ENCODE measurements at places on chromosomes 2 and 18. TPM values are rescaled to one million over a fixed set of nuclear protein-coding genes. Genes with fewer than 3 reads are reported as not detected.

SERPINB13 gene
- not detected for total RNA-seq

PARD6G gene
- total RNA-seq: 3.4 TPM

SLC14A1 gene
- not detected for total RNA-seq

FBXO36 gene
- total RNA-seq: 0.94 TPM

RGPD4 gene
- 0.11 TPM for total RNA-seq

CTAGE1 gene
- total RNA-seq: not detected

PAIP2B gene
- 0.36 TPM for total RNA-seq

HSPE1 gene
- 683 TPM for total RNA-seq

IGFBP5 gene
- total RNA-seq: 0.13 TPM

HAAO gene
- not detected for total RNA-seq

VWC2L gene
- not detected for total RNA-seq

CXCR4 gene
- total RNA-seq: 0.85 TPM

CD8B2 gene
- total RNA-seq: not detected

PMAIP1 gene
- 12.9 TPM for total RNA-seq

CTLA4 gene
- not detected for total RNA-seq

ADGRF3 gene
- total RNA-seq: 0.10 TPM

ICOS gene
- total RNA-seq: not detected

MC4R gene
- total RNA-seq: not detected

CPO gene
- total RNA-seq: not detected

ICA1L gene
- 2.5 TPM for total RNA-seq

DQX1 gene
- total RNA-seq: 0.20 TPM

APLF gene
- total RNA-seq: 0.63 TPM

SLC9A4 gene
- not detected for total RNA-seq
